ENCODE measurements at places on chromosomes 2 and 18.

DNA sequence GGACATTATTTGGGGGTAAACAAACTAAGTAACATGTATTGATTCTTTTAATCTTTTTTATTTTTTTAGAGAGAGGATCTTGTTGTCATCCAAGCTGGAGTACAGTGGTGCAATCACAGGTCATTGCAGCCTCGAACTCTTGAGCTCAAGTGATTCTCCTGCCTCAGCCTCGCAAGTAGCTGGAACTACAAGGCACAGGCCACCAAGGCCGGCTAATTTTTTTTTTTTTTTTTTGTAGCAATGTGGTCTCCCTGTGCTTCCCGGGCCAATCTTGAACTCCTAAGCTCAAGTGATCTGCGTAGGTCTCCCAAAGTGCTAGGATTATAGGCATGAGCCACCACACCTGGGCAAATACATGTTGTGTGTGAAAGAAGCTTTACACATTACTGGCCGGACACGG lies 29.6 kb downstream of the OLA1 start:
- no peak for DNase-seq

- no peak for DNase-seq
Measured at GRCh38 chr18:65298422-65298821, 452.4 kb upstream of the CDH7 start.

GRCh38 chr18:75521816-75522215 lies 94.3 kb upstream of the SMIM21 start:
- no peak for DNase-seq

DNA sequence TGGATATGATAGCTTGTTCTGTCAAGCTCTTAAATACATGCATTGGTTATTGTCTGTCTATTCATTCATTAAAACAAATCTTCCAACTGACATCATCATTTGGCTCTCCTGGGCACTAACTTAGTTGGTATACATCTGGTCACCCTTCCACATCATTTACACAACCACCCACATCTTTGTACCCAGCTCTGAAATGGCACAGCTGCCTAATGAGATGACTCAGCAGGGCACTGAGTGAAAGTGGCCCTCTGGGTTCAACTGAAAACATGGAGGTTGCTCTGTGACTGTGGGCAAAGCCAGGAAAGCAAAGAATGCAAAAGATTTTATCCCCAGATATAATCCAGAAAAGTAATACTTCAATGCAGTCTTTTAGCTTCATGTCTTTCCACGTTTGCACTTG lies 234.0 kb upstream of the MAP2 start:
- no peak for DNase-seq

GRCh38 chr2:203559641-203560040 lies 24.5 kb upstream of the RAPH1 start:
- DNase-seq = no peak

DNA sequence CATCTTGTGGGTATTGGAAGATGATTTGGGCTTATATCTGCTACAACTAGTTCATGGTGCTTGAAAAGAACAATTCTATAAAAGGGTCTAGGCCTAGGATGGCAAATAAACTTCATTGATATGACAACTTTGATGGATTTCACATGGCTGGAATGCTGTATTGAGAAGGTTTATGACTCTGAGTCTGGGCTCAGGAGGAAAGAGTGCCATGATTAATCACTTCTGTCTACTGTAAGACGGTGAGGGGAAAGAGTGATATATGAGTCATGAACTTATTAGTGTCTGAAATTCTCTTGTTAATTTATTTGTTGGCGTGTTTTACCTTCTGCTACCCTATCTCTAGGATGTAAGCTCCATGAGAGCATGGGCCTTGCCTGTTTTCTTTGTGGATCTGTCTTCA lies 17.0 kb upstream of the ADCYAP1 start:
- no peak for DNase-seq

- DNase-seq = no peak
Measured at GRCh38 chr2:234887195-234887594, 64.6 kb upstream of the SH3BP4 start.

DNA sequence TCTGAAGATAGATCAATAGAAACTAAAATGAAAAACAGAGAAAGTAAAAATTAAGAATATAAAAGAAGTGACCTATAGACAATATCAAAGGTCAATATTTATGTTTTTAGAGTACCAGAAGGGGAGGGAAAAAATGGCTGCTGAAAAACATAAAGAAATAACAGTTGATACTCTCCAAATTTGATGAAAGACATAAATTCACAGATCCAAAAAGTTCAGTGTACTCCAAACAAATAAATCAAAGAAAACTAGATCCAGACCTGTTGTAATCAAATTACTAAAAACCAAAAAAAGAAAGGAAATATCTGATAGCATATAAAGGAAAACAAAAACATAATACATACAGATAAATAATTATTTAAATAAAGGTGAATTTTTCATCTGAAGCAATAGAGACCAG lies 1689.1 kb upstream of the TMEFF2 start:
- DNase-seq = no peak

GRCh38 chr2:1593371-1594122 lies 150.8 kb downstream of the PXDN start:
- DNase-seq = peak; percentile 67

- no peak for DNase-seq
Measured at GRCh38 chr18:35680139-35680551, 98.6 kb downstream of the GALNT1 start.

DNA sequence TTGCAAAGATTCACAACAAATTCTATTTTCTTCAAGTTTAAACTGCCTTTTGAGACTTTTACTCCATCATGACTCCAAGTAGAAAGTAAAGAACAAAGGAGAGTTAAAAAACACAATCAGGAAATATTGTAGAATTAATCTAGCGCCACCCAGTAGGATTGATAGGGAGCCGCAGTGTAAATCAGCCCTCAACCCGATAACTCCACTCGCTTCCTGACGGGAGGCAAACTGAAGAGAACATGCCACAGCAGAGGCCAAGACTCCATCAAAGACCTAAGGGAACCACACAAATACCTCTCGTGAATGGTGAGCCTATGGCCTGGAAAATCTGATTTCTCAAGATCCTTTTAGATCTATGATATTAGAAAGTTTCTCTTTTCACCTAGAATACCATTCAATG lies 319.0 kb downstream of the STK39 start:
- DNase-seq = no peak

GRCh38 chr2:215895330-215895729 lies 118.0 kb downstream of the MREG start:
- DNase-seq = no peak

- DNase-seq = peak; percentile 70
Measured at GRCh38 chr2:112033600-112033999, 21.5 kb upstream of the TMEM87B start.
